ENCODE measurements at places on chromosomes 11 and 22.
A peak's percentile ranks its signal among the peaks of the same experiment; 100 is the strongest.

DNA sequence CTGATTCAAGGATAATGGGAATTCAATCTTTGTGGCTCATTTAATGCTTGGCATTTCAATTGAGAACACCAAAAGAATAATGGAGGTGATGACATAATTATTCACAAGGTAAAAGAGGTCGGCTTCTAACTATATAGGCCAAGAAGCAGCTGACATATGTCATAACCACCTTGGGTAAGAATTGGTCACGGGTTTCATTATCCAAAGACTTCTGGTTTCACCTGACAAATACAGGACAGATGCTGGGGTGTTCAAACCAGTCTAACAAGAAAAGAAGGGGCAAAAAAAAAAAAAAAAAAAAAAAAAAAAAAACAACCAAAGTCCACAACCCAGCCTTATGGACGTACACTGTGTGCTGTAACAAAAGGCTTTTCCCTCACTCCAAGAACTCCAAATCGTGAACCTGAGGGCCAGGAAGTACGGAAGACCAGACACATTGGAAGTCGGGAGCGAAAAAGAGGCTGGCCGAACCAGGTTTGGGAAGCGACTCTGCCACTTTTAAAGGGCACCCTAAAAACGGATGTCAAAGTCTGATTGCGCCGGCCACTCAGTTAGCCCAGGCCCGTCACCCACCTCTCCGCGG, 385 bp downstream of the HARBI1 start:
- DNase-seq: peak; percentile 57

DNA sequence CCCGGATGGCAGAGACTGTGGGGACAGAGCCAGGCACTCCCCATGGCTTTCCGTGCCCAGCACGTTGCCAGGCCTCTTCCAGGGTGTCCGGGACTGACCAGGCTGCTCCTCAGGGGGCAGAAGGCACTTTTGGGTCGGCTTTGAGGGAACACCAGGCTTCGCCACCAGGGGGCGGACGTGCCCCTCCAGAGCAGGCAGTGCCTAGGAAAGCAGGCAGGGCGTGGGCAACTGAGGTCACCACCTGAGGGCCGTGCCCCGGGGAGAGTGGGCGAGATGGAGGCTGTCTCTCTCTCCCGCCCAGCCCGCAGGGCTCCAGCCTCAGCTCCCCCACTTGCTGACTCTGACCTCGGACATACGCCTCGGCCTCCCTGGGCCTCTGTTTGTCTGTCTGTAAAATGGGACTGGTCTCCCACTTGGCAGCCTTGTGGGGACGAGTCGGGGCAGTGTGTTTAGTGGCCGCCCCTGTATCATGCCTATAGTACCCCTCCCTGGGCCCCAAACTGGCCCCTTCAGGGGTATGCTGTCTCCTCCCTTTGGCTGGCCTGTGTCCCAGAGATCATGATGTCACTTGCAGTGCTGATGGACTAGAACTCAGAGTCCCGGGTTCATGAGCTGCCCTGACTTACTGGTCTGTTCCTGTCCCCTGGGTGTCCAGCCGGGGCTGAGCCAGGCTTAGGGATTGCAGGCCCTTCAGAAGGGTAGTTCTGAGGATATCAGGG, 4.4 kb upstream of the PRR5 start:
- DNase-seq: peak; percentile 85

GRCh38 chr11:23502826-23503225, 642.6 kb upstream of the CCDC179 start:
- DNase-seq: no peak

GRCh38 chr11:100152766-100153165, 534.3 kb upstream of the ARHGAP42 start:
- no peak for DNase-seq

DNA sequence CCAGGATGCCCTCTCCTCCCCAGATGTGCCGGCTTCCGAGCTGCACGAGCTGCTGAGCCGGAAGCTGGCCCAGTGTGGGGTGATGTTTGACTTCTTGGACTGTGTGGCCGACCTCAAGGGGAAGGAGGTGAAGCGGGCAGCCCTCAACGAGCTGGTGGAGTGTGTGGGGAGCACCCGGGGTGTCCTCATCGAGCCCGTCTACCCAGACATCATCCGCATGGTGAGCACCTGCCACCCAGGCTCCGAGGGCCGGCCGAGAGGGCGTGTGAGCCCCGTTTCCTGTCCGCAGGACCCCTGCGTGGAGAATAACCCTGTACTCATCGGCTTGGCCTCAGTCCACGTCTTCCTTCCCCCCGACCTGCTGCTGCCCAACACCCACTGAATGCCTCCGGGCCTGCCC, 2.2 kb downstream of the PPP2R5B start:
- DNase-seq: no peak

DNA sequence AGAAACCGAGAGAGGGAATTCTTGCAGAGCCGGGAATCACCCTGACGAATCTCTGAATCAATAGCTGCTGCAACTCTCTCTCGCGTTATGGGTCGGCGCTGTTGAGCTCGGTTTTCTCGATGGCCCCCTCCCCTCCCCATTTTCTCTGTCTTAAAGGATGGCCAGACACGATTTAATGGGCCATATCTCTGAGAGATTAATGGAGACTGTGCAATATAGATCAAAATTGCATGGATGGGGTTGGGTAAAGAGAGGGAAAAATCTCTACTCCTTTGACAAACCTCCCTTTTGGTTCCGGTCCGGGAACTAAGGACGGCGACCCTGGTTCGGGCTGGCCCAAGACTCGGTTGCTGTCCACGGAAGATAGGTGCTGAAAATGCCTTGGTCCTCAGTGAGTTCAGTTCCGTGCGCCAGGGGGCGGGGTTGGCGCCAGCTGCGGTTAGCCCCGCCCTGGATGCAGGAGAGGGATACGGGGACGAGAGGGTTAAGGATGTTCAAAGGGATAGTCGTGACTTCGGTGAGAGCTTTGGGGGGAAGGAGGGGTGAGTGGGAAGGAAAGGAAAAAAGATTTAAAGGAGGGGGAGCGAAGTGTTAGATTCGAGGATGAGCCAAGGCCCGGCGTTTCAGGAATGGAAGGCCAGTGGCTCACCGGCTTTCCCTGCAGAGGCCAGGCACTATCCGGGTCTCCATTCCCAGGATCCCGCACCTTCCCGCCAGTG, 103.6 kb upstream of the HSD17B12 start:
- peak; percentile 34 for DNase-seq

Measured in suppressor macrophage treated with lipopolysaccharide for 4 hours (primary cell).